ENCODE measurements at places on chromosomes 5 and 9. TPM values are rescaled to one million over a fixed set of nuclear protein-coding genes. Genes with fewer than 3 reads are reported as not detected.
A peak's percentile ranks its signal among the peaks of the same experiment; 100 is the strongest.

The SFXN1 gene
- polyA plus RNA-seq: 60.0 TPM

DNA sequence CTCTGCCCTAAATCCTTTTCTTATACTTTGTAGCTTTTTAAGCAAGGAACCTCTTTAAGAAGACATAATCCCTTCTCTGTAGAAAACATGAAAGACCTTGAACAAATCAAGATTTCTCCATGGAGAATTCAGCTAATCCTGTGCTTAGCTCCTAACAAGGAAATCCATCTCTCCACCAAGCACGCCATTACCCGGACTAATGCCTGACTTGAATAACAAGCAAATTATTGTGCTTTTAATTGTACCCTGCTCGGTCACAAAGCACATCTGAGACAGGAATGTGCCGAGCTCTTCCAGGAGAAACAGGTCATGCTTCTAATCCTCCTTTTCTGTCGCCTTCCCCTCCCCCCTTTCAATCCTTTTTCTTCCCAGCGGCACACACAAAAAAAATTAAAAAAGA, 141.3 kb downstream of the PSAT1 start:
- no peak overlapping the region for H3K27ac ChIP-seq
- no peaks in the 10 kb centered on the region for H3K27me3 ChIP-seq
- DNase-seq: no peak
- H3K4me1 ChIP-seq: peaks cover 5% of the 10 kb centered on the region
- no peaks in the 10 kb centered on the region for H3K36me3 ChIP-seq

DNA sequence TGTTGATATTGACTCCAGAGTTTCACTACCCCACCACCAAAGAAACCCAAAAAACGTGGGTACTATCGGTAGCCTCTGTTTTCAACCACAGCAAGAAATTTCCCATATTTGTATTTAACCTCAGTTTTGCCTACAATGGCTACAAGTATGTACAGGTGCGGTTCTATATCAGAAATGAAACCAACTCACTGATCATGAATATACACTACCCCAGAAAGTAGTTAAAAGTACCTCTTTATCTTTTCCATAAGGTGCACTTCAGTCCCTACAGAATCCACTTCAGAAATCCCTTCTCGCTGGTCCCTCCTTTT, 140.6 kb upstream of the SLC12A2 start:
- no peak overlapping the region for H3K4me3 ChIP-seq
- no peak overlapping the region for H3K27ac ChIP-seq
- H3K36me3 ChIP-seq: no peaks in the 10 kb centered on the region
- DNase-seq: no peak

GRCh38 chr9:137688725-137689124, 69.9 kb downstream of the EHMT1 start:
- H3K27ac ChIP-seq: no peak overlapping the region
- no peak overlapping the region for H3K4me3 ChIP-seq
- no peaks in the 10 kb centered on the region for H3K27me3 ChIP-seq
- H3K36me3 ChIP-seq: no peaks in the 10 kb centered on the region
- DNase-seq: no peak
- no peaks in the 10 kb centered on the region for H3K4me1 ChIP-seq

The CCL28 gene
- 0.80 TPM for polyA plus RNA-seq

The SLC6A3 gene
- polyA plus RNA-seq: not detected

DNA sequence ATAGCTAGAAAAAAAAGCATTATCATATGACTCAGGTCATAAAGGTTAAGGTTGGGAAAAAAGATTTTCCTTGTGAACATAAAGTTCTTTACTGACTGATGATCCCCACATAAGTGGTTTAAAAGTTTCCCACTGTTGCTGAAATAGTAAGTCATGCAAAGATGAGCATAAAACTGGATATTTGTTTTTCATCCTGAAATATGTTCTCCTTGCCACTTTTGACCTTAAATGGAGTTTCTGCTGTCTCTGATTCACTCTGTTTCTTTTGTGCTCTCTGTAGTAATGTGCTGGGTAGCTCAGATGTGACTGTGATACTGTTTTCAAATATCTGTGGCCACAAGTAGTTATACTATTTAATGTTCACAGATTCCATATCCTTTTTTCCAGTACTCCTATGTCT, 162.5 kb upstream of the GAS1 start:
- peaks cover 6% of the 10 kb centered on the region for H3K4me1 ChIP-seq
- H3K27ac ChIP-seq: peak overlapping the region; percentile 43
- DNase-seq: no peak
- H3K27me3 ChIP-seq: no peaks in the 10 kb centered on the region

The IL31RA gene
- polyA plus RNA-seq: 0.17 TPM

The FAM81B gene
- not detected for polyA plus RNA-seq

DNA sequence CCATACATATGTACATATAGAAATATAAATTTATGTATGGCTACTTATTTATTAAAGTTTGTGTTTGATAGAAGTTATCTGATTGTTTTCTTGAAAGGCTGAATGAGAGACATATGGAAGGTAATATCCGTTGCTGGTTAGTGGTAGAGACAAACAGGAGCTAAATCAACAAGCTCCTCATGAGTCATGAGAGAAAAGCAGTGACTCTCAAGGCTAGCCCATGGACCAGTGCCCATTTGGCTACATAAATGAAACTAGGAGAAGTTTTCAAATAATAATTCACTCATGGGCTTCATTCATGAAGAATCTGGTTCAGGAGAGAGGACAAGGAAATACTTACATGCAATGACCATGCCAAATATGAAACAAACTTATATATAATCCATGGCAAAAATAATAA, 504.5 kb upstream of the ITGA1 start:
- H3K27ac ChIP-seq: no peak overlapping the region
- DNase-seq: peak; percentile 6
- no peaks in the 10 kb centered on the region for H3K36me3 ChIP-seq
- H3K4me1 ChIP-seq: no peaks in the 10 kb centered on the region
- H3K27me3 ChIP-seq: no peaks in the 10 kb centered on the region

DNA sequence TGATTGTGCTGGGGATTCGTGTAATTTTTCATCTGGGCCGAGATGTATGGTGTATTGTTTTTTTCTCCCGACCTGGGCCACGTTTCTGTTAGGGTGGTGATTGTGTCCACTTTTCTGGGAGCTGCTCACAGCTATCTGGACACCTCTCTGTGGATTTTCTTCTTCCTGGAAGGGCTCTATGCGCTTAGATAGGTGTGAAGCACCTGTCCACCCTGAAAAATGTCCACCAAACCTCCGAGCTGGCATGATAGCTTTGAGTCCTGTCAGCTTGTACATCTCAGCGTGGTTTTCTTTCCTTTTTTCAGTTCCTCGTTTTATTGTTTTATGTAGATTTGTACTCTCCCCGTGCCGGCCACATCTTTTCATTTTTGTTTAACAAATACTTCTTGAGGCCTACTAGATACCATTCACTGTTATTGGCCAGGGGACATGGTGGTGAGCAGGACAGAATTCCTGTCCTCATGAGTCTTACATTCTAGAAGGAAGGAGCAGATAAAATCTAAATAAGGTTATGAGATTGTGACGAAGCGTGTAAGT, 1.1 kb downstream of the UGCG start:
- peak; percentile 20 for DNase-seq
- H3K4me1 ChIP-seq: peaks cover 10% of the 10 kb centered on the region
- no peaks in the 10 kb centered on the region for H3K36me3 ChIP-seq

DNA sequence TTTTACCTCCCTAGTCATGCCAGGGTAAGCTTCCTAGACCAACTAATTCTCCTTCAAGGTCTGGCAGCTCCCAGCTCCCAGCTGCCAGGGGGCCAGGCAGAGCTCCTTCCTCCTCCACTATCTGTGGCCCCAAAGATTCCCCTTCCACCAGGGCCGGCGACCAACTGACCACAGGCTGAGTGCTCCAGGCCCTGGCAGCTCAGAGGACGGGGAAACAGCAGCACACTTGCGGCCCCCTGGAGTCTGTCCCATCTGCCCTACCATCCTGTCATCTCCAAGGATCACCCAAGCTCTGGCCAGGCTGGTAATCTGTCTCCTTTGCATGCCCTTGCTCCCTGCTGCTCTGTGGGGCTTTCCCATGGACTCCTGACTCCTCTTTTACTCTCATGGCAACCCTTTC, 31.2 kb upstream of the BASP1 start:
- H3K27ac ChIP-seq: peak overlapping the region; percentile 64
- H3K4me3 ChIP-seq: no peak overlapping the region
- no peak for DNase-seq
- peaks cover 11% of the 10 kb centered on the region for H3K4me1 ChIP-seq
- no peaks in the 10 kb centered on the region for H3K27me3 ChIP-seq

DNA sequence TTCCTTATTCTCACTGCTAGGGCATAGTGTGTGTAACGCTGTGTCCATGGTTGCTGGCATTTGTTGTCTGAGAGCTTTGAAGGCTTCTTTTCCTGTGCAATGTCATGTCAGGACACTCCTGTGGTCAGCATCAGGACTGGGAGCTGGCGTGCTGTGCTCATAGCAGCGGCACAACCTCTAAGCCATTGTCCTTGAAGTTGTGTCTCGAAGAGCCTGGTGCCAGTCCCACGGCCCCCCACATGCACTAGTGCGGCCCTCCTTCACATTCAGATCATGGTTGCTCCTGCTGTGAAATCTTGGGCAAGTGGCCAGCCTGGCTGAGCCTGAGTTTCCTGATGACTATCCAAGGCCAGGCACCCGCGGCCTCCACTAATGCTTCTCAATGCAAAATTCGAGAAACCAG, 32.4 kb downstream of the PDZD2 start:
- DNase-seq: no peak
- H3K27me3 ChIP-seq: no peaks in the 10 kb centered on the region
- no peaks in the 10 kb centered on the region for H3K36me3 ChIP-seq
- H3K27ac ChIP-seq: no peak overlapping the region
- H3K4me1 ChIP-seq: no peaks in the 10 kb centered on the region

The CAMK4 gene
- 0.64 TPM for polyA plus RNA-seq

DNA sequence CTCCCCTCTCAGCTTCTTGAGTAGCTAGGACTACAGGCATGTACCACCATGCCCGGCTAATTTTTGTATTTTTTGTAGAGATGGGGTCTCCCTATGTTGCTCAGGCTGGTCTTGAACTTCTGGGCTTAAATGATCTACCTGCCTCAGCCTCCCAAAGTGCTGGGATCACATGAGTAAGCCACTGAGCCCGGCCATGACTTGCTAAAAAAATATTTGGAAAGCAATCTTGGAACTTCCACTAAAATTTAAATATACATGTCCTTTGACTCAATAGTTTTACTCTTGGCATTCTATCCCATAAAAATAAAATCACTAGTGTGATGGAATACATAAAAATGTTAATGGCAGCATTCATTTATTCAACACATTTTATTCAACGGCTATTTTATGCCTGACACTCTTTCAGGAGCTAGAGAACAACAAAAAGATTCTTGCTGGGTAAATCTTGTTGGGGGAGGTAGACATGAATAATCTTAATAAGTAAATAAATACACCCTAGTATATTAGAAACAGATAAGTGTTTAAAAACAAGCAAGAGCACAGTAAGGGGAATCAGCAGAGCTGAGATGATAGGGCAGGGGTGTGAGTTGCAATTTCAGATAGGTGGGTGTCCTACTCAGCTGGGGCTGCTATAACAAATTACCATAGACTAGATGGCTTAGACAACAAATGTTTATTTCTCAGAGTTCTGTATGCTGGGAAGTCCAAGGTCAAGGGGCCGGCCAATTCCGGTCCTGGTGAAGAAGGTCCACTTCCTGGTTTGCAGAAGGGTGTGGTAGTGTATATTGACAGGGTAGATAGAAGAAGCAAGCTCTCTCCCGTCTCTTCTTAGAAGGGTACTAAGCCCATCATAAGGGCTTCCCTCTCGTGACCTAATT, 50.7 kb downstream of the KCNV2 start:
- DNase-seq: no peak
- H3K27ac ChIP-seq: no peak overlapping the region
- H3K4me1 ChIP-seq: no peaks in the 10 kb centered on the region
- H3K27me3 ChIP-seq: no peaks in the 10 kb centered on the region
- H3K36me3 ChIP-seq: no peaks in the 10 kb centered on the region

GRCh38 chr9:77820293-77820954, 172.3 kb upstream of the GNA14 start:
- H3K4me1 ChIP-seq: no peaks in the 10 kb centered on the region
- no peaks in the 10 kb centered on the region for H3K36me3 ChIP-seq
- H3K4me3 ChIP-seq: no peak overlapping the region
- H3K27me3 ChIP-seq: no peaks in the 10 kb centered on the region

DNA sequence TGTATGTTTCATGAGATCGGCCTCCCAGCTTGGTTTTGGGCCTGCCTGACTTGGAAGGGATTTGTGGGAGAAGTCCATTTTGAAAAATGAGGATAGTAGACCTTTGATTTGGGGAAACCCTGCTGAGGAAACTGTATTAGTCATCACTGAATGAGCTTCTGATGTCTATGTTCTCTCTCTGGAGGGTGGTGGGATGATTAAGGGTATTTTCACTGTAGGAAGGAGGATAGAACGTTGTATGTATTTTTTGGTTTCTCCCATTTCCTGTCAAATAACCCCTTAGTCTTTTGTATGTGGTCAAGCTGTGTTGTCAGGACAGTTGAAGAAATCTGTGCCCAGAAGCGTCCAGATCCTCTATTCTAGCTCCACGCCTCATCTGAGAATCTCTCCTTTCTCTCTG, 151.9 kb downstream of the INSYN2B start:
- H3K27ac ChIP-seq: no peak overlapping the region
- no peaks in the 10 kb centered on the region for H3K4me1 ChIP-seq
- no peak for DNase-seq

The F2RL2 gene
- 1.5 TPM for polyA plus RNA-seq

GRCh38 chr9:137311171-137311985, 9.3 kb upstream of the NRARP start:
- peak; percentile 85 for DNase-seq
- no peaks in the 10 kb centered on the region for H3K36me3 ChIP-seq
- no peak overlapping the region for H3K4me3 ChIP-seq
- H3K27ac ChIP-seq: peak overlapping the region; percentile 75
- H3K4me1 ChIP-seq: peaks cover 52% of the 10 kb centered on the region

DNA sequence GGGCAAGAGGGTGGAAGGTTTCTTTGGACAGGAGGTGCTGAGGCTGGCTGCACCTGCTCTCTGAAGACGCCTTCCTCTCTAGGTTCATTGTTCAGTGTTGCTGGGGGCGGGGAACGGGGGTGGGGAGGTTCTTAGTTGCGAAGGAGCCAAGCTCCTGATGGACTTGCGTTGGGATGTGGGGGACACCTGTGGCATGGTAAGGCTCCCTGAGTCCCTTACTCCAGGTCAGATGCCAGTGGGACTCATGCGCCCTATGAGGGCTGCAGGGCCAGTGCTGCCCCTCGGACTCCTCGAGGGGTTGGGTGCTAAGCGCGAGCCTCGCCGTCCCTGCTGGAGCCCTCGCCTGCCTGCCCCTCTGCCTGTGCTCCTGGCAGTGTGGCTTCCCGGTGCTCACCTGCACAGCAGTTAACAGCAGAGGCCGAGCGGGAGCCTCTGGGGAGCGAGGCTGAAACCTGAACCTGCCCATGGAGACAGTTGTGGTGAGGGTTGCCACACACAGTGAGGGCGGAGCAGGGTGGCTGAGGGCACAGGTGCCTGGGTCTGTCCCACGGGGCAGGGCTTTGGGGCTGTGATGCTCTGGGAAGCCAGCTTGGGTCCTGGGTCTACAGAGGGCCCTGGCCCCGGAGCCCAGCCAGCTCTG, 5.5 kb downstream of the RNU6ATAC start:
- H3K4me1 ChIP-seq: no peaks in the 10 kb centered on the region
- no peak overlapping the region for H3K4me3 ChIP-seq
- no peak for DNase-seq
- no peak overlapping the region for H3K27ac ChIP-seq
- no peaks in the 10 kb centered on the region for H3K27me3 ChIP-seq
